ENCODE measurements at places on chromosomes 5 and 9.

- peak; percentile 61 for DNase-seq
Measured at GRCh38 chr9:13395156-13395555, 115.7 kb upstream of the MPDZ start.

DNA sequence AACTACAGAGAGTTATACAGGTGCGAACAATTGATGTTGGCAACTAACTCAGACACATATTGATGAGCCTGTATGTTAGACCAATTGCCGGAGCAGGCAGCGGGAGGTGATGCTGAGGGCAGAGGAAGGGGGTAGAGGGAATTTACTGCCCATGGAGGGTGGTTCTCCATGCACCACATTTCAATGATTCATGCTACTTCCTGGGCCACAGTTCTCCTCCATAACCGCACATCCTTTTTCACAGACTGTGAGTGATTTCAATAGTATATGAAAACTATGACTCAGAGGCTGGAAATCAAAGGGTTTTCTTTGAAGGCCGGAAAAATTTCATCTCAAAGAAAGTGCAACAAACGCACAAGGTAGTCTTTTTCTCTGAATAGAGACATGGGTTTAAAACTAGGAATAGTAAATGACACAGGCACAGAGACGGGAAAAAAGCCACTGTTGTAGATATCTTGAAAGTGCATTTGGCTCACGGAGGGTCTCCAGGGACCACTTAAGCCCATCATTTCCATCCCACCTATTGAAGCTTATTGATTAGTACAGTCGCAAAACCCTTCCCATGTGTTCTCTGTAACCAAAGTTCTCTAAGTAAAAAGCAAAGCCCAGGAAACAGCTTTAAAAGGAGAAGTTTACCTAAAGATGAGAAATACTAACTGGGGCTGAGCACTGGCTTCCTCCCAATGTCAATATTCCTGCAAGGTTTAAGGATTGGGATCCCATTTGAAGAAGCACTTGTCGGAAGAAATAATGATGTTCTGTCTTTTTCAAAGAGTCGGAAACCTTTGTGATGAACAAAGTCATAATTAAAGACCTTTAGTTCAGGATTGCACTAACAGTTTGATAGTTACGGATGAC, 28.0 kb upstream of the ADAM19 start:
- DNase-seq = peak; percentile 96

- no peak for DNase-seq
Measured at GRCh38 chr5:176652136-176652535, 4.9 kb downstream of the TSPAN17 start.

GRCh38 chr9:123996731-123997421, 14.7 kb upstream of the LHX2 start:
- DNase-seq = no peak

GRCh38 chr5:93381057-93381456, 200.0 kb downstream of the NR2F1-AS1 start:
- peak; percentile 51 for DNase-seq

GRCh38 chr5:37940931-37941623, 101.2 kb upstream of the GDNF start:
- no peak for DNase-seq

DNA sequence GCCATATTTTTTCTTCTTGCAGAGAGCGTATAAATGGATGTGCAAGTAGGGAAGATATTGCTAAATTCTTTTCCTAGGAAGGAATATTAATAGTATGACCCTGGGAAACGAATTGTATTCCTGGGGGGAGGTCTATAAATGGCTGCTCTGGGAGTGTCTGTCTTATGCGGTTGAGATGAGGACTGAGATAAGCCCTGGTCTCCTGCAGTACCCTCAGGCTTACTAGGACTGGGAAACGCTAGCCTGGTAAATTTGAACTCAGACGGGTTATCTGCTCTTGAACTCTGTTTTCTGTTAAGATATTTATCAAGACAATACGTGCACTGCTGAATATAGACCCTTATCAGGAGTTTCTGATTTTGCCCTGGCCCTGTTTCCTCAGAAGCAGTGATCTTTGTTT, 1126.4 kb upstream of the C9orf72 start:
- no peak for DNase-seq

DNA sequence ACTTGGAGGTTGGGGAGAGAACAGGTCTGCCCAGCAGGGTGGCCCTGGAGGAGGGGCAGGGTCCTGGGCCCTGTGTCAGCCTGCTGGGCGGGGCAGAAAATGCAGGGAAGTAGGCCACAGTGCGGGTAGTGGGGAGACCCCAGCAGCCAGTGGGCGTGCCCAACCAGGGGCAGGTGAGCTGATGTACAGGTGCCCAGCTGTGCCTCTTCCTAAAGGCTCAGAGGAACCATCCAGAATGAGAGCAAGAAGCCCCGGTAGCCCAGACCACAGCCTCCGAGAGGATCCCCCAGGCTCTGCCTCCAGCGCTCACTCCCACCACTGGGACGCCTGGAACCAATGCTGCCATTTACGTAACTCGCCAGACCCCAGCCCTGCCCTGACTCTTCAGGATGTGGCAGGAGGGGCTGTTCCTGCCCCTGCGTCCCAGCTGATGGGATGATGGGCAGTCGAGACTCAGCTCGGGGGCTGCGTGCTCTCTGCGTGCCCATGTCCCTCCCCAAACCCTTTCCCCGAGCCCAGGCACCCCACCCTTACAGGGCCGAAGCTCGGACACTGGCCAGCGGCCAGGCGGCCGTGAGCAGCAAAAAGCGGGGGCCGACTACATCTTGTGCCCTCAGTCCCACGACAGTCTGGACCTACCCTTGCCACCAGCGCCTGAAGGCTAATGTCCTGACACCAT, 17.9 kb upstream of the QRFP start:
- DNase-seq = no peak

DNA sequence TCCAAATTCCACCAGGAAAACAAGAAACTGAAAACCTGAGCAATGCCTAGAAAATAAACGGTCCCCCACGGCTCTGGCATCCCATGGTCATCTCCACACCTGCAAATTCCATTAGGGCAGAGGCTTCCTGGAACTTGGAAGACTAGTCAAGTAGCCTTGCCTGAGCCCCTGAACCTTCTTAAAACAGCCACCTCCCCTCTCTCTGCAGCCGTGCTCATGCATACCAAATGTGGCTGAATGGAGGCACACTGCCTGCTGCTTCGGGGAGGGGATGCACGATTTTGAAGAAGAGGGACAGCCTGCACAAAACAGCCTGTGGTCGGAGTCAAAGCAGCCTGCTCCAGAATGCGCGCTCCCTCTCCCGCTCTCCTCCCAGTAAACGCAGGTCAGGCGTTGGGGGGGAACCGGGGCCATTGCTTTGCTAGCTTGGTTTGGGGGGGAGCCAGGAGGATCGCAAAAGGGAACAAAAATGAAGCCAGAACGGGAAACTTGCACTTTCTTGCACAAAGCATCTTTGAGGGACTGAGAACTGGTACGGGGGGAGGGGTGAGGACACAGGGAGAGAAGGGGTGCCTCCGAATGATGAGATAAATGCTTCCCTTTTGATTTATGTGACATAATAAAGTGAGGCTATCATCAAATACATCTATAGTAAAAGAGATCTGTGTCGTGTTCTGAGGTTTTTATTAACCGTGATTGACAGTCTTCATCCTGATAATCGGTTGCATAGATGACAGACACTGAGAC, at the start of gene TRPM3:
Gene TRPM3 (minus strand): TSS at position 347 of the 747 bp plus-strand sequence. CDS start 267 bp downstream, at position 80.
- DNase-seq = no peak

GRCh38 chr9:90025816-90026215, 421.0 kb downstream of the GADD45G start:
- no peak for DNase-seq

- DNase-seq = peak; percentile 41
Measured at GRCh38 chr5:91170266-91170665, 212.9 kb downstream of the ARRDC3 start.

DNA sequence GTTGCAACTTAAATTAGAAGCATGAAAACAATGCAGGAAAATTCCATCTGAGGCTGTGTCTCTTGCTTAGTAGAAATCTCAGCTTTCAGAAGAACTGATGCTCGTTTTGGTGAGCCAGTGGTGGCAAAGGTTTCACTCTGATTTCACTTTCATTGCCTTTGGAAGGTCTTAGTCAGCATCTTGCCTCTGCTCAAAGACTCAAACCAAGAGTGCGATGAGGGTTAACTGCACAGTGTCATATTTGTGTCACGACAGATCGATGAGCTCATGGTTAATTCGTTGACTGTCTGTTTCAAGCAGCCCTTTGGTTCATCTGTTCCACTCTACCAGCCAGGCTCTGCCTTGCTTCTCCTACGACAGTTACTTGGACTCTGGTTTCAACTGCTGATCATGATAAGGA, 331.3 kb upstream of the KIF2A start:
- no peak for DNase-seq

DNA sequence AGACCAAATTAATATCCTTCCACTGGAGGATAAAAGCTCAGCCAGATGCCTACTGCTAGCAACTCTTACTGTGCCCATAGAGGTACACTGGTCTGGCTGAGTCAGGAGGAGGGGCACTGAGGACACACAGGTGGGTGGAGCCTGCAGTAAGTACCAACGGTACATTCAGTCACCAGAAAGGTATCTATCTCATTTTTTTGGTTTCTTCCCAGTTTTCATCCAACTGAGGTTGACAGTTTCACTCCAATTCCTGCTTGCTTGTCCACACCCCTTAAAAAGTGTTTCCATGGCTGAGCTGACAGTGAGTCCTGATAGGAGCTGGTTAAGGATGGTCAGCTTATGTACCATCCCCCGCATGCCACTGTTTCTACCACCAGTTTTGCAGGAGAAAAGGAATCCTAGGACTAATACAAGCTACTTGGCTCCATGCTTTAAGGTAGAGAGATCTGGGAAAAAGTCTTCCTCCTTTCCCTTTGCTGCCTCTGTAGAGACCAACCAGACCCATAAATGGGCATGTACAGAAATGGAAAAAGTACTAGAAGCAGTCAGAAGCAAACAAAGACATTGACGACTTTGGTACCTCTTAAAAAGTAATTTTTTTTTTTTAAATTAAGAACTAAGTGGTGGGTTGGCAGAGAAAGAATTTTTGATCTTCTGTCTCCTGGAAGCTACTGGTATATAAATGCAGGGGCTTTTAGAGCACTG, 3.2 kb downstream of the ELL2 start:
- DNase-seq = peak; percentile 31

- DNase-seq = peak; percentile 47
Measured at GRCh38 chr5:142235050-142235797, 89.6 kb downstream of the SPRY4 start.

GRCh38 chr9:33445389-33446239, 1.8 kb downstream of the AQP3 start:
- DNase-seq = no peak

DNA sequence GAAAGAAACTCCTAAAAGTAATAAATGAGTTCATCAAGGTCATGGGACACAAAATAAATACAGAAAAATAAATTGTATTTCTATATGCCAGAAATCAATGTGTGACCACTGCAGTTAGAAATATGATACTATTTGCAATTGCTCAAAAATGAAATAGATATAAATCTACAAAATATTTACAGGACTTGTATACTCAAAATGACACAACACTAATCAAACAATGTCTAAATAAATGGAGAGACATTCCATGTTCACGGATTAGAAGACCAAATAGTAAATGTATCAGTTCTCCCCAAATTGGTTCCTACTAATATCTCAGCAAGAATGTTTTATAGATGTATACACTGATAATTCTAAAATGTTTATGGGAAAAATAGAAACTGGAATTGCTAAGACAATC, 345.3 kb downstream of the NR2F1-AS1 start:
- no peak for DNase-seq

DNA sequence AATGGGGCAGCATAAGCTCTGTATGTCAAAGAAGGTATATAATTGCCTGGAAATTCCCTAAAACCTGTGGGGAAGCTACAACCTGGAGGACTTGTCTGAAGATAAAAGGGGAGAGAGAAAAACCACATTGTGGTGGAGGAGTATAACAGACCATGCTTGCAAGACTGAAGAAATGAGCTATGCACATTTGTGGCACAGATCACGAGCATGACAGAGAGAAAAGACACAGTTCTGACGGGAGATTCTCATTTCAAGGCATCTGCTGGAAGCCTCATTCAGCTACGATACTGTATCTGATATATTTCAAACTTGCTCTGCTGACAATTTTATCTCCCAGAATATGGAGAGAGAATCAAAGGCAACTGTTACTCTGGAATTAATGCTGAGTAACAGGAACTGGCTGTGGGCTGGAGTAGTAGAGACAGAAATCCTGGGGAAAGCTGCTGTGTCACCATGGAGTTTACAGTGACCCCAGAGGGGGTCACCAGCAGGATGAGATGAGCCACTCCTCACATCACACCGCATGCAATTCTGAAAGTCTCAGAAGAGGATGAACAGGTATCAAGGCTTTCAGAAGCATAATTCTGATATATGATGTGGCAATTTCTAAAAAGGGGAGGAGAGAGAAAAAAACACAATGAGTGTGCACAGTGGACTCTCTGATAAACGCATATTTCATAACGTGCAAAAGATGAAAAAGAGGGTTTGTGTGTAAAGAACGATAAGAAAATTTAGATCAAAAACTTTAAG, 528.8 kb downstream of the IRX1 start:
- DNase-seq = no peak

- no peak for DNase-seq
Measured at GRCh38 chr9:98583417-98583816, 125.3 kb downstream of the GABBR2 start.

- DNase-seq = no peak
Measured at GRCh38 chr5:61279725-61280124, 52.3 kb upstream of the ZSWIM6 start.

GRCh38 chr5:168607946-168608345, 28.8 kb upstream of the PANK3 start:
- no peak for DNase-seq

DNA sequence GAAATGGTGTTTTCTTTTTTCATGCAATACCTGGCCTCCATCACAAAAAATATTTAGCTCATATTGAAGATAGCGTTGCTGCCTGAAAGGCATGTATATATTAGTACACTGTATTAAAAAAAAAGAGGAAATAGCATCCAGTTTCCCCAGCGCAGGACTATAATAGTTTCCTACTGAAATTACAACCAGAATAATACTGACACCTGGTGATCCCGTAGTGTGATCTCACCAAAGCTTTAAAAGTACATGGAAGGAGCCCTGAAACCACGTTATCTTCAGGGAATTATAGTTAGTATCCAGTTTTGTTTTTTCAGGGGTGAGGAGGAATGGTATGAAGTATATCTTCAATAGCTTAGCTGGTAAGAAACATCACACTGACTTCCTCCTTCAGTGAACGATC, 264.9 kb downstream of the CD180 start:
- no peak for DNase-seq

- DNase-seq = peak; percentile 27
Measured at GRCh38 chr5:139523635-139524445, 37.3 kb upstream of the UBE2D2 start.

DNA sequence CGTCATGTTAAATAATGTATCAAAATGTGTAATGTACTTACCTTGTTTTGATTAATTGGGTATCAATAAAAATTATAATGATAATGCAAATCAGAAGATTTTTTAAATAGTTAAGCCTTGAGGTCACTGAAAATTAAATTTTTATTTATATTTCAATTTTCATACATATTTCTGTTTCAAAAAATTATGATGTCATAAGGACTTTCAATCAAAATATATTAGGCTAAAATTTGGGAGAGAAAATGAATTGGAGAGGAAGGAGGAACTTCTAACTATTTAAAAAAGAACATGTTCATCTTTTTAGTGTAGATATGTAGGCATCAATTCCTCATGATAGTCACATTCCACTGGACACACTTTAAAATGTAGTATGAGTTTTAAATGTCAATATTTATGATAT, 29.1 kb upstream of the ERAP1 start:
- no peak for DNase-seq

- DNase-seq = no peak
Measured at GRCh38 chr9:20693068-20693467, 9.0 kb downstream of the FOCAD start.

Data from fibroblast of skin of back (primary cell).